Stimulated activated CD4-positive, alpha-beta T cell treated with anti-CD3 and anti-CD28 coated beads, Interleukin-2, amount 100 ng/mL, for 24 hours (primary cell): ENCODE measurements at places on chromosomes 12 and 14.

DNA sequence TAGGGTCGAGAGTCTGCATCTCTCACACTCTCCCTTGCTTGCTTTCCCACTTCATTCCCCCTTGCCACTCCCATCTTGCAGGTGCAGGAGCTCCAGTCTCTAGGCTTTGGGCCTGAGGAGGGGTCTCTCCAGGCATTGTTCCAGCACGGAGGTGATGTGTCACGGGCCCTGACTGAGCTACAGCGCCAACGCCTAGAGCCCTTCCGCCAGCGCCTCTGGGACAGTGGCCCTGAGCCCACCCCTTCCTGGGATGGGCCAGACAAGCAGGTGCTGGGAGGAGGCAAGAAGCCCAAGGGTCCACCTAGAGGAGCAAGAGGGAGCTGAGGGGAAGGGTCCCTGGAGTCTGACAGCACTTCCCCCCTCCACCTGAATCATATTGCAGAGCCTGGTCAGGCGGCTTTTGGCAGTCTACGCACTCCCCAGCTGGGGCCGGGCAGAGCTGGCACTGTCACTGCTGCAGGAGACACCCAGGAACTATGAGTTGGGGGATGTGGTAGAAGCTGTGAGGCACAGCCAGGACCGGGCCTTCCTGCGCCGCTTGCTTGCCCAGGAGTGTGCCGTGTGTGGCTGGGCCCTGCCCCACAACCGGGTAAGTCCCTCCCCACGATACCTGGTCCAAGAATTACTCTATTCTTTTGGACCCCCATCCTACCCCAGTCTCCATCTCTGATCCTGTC lies 4.2 kb downstream of the RNF31 start:
- DNase-seq, result no peak

DNA sequence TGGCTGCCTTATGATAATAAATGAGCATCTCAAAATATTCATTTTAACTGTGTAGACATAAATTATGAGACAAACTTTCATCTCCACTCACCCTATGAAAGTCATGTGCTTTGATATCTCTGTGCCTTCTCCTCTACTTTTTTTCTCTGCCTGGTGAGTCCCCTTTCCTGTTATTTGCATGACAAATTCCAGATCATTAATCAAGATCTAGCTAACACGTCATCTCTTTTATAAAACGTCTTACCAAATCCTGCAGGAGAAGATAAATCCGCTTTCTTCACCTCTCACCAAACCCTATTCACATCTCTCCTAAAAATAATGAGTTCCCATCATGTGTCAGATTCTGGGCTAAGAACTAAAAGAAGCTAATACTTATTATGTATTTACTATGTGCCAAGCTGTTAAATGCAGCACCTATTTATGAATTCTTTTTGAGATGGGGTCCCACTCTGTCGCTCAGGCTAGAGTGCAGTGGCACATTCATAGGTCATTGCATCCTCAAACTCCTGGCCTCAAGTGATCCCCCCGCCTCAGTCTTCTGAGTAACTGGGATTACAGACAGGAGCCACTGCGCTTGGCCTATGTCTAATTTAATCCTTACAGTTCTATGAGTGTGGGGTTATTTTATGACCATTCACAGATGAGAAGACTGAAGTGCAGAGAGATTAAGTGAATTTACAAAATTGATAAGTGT lies 26.7 kb downstream of the SPX start:
- DNase-seq, result no peak

DNA sequence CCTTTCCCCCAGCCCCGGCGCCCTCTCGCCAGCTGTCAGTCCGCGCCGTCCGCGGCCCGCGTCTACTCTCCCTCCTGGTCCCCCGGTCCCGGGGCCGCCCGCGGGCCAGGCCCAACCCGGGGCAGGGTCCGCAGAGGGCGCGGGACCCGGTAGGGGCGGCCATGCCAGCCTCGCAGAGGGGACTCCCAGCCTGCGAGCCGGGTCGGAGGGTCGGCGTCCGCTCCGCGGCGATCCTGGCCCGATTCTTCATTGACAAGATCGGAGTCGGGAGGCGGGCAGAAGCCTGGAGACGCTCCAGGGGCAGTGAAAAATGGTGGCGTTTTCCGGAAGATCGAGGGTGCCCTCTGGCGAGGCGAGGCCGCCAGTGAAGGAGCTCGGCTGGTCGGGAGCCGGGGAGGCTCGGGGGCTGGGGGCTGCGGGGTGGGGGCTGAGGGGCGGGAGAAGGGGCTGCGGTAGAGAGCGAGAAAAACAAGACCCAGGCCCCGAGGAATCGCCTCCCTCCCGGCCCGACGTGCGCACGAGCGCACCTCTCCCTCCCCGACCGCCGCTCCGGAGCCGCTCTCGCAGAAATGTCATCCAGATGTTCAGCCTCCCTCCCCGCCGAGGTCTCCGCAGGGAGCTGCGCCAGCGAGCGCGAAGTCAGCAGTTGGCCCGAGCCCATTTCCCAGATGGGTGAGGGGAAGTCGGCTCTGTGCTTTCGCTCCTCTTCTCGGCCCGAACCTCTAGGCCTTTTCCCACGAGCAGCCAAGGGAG lies 647 bp upstream of the TGFB3 start:
- DNase-seq, result peak; percentile 79

GRCh38 chr12:12563290-12563928 lies 746 bp upstream of the DUSP16 start:
- no peak for DNase-seq

DNA sequence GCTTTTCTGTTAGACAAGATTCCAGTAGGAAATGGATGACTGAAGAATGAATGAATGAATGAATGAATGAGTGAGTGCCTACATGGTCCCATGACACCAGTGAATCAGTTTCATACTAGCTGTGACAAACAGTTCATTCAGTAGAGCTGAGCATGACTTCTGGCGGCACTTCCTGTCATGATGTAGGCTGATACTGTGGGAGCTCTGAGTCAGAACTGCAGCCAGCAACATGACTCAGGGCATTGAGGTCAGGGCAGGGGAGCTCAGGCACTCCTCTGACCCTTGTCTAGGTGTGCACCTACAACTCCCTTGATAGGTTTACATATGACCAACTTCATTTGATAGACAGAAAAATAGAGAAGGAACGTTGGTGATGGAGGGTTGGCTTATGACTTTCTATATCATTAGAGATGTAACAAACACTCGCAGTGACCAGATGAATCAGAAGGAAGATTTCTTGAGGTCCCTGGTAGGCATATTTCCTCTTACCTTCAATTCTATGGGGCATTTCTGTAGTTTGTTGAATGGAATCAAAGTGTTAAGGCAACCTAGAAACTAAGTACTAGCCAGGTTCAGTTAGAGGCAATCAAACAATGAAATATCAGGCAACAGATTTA lies 139.3 kb upstream of the ARHGAP5 start:
- DNase-seq, result peak; percentile 68

DNA sequence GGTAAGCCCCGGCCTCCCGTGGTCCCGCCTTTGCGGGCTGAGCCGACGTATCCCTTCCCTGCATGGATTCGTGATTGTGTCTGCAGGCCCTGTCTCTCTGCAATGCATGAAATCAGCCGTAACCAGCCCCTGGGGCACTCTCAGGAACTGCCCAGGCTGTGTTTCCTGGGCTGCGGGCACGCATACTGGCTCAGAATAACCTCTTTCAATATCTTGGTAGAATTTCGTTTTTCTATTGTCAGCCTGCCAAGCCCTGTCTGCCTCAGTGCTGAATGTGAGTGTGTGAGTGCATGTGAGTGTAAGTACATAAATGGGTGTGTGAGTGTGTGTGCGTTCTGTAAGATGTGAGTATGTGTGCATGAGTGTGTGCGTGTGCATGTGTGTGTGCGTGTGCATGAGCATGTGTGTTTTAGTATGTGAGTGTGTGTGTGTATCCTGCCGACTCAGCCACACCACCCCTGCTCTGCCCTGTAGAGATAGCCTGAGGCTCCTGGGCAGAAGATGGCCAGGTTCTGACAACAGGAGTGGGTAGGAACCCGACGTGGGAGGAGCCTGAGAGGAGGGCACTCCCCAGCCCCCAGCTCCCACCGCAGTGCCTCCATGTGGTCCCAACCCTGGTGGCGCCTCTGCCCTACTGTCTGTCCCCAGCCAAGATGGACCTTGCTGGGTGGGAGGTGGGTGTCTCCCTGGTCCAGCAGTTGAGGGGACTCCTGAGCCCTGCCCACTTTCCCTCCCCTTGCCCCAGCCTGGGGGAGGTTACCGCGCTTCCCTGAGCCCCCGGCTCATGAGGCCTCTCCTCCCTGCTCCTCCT lies 268.8 kb downstream of the ADGRD1 start:
- DNase-seq, result no peak

- no peak for DNase-seq
Measured at GRCh38 chr14:104265918-104266630, 127.7 kb downstream of the KIF26A start.

- DNase-seq, result no peak
Measured at GRCh38 chr12:130981074-130981742, 27.5 kb downstream of the ADGRD1 start.

DNA sequence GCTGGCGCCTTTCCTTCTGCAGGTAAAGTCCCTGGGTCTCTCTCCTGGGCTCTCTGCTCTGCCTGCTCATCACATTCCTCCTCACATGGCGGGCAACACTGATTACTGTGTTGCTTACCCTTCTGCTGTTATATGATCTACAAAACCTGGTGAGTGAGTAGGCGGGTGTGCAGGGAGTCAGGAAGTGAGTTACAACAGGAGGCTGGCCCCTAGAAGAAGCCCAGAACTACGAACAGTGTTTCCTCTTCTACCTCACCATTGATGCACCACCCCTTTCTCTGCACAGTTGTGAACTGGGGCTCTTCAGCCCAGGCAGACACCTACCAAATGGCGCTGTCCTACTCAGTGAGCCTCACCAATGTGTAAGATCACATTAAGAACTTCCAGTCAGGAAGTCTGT lies 4.9 kb upstream of the KLHL33 start:
- DNase-seq, result no peak

DNA sequence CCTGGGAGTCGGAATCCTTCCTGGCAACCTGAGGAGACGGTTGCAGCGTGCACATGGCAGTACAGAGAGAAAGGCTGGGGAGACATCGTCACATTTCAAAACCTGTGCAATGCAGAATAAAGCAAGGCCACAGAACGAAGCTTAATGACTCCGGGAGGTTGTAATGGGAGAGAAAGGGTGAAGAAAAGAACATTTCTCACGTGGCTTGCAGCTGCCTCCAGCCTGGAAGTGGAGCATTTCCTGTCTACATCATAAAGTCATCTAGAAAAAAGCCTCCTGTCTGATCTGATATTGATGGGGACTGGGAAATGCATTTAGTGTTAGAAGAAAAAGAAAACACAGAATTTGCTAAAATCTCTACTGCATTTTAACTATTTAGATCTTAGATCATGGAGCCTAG lies 209.3 kb downstream of the TMEM132C start:
- DNase-seq, result no peak

DNA sequence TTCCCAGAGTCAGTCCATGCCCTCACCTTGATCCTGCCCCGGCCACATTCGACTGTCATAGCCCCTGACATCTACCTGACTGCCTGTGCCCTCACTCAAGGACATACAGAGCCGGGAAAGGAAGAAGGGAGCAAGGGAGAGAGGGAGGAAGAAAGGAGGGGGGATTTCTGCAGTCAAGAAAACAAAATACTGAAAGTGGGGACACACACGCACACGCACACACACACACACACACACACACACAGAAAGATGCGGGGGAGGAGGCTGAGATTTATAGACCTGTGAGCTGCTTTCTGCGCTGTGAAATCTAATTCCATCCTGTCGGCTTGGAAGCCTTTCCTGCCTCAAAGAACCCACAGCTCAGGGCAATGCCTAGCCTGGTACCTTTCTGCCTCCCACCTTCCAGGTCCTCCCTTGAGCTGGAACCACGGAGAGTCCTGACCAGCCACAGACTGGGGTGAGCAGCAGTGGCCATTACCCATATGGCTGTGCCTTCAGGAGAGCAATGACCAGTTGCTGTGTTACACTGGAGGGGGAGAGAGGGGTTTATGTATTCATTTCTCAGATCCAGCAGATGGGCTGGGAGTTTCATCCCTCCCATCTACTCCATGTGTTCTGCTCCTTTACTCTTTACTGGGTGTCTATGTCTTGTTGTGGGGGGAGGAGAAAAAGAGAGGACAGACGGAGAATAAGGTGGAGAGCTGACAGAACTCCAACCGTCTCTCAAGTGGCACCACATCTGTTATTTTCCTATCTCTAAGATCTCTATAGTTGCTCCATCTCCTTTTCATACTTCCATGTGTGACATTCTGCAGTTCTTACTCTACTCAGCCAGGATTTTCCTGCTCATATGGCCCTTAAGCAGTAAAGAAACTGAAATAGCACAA lies 12.9 kb downstream of the C14orf93 start:
- no peak for DNase-seq

DNA sequence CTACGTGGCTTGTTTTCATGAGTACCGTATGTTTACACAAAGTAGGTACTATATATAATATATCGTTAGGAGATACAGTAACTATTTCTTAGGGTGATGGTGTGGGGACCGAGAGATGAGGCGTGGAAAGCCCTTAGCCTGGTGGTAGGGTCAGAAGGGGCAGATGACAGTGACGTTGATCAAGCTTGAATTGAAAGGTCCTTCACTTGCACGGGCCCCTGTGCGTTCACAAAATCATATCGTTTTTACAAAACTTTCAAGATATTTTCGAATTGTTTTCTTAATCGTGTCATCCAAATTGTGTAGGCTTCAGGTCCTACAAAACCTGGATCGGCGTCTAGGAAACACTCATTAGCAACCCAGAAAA lies 881 bp upstream of the SOS2 start:
- no peak for DNase-seq
